NK-92 treated with Interleukin-12 subunit alpha and Interleukin-12 subunit beta, amount 100 ng/mL, for 24 hours (cell line): ENCODE measurements at places on chromosomes 11 and 22.

DNA sequence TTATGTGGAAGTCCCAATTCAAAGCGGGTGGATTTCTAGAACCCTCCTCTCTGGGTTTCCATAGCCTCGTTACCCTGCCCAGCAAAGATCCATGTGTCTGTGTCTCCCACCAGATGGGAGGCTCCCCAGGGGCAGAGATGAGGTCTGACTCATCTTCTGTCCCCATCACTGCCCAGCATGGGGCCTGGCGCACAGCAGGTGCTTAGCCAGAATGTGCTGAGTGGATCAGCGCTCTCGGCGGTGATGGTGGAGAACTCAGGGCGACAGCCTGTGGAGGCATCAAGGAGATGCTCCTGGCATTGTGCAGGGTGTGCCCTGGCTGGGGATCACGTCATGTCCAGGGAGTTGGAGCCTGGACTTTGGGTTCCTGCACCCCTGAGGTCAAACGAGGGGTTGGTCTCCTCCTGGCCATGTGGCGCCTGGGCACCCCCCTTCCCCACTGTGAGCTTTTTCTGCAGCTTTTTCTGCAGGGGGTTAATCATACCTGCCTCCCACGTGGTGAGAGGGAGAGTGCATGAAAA is 46.1 kb upstream of the RFPL3 start:
- no peak for DNase-seq

- DNase-seq, result no peak
Measured at GRCh38 chr11:119339589-119340334, 921 bp downstream of the C1QTNF5 start.

DNA sequence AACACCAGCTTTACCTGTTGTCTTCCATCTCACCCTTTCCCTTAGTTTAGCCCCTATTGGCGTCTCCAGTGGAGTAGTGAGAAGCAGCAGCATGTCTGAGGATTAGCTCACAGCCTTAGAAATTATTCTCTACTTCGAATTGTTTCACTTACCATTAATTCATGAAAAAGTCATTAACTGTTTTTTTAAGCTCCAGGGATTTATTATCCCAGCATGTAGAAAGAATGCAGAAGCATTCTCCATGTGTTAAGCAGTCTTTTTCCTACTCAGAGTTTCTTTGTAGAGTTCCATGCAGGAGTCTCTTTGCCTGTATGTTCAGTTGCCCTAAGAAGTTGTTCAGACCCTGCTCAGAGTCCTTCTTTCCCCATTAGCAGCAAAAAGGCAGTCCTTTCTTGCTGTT is 137.9 kb upstream of the RASSF10 start:
- no peak for DNase-seq

- DNase-seq, result no peak
Measured at GRCh38 chr11:65492387-65492636, 6.5 kb upstream of the MALAT1 start.

GRCh38 chr11:47899801-47900200 is 51.7 kb upstream of the NUP160 start:
- no peak for DNase-seq

GRCh38 chr22:46139895-46140350 is 10.4 kb upstream of the PPARA start:
- DNase-seq, result no peak

DNA sequence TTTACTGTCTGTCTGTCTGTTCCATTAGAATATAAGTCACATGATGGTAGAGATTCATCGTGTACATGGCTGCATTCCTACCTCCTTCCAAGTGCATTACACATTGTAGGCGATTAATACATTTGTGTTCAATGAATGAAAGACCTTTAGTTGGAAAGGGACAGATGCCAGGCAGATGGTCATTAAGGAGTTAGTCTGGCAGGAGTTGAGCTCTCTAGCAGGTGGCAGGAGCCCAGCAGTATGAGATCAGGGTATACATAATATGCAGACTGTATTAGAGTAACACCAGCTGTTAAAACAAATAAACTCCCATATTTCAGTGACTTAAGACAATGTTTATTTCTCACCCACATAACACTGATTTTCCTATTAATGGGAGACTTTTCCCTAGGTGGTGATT is 147.7 kb upstream of the LARGE1 start:
- no peak for DNase-seq

DNA sequence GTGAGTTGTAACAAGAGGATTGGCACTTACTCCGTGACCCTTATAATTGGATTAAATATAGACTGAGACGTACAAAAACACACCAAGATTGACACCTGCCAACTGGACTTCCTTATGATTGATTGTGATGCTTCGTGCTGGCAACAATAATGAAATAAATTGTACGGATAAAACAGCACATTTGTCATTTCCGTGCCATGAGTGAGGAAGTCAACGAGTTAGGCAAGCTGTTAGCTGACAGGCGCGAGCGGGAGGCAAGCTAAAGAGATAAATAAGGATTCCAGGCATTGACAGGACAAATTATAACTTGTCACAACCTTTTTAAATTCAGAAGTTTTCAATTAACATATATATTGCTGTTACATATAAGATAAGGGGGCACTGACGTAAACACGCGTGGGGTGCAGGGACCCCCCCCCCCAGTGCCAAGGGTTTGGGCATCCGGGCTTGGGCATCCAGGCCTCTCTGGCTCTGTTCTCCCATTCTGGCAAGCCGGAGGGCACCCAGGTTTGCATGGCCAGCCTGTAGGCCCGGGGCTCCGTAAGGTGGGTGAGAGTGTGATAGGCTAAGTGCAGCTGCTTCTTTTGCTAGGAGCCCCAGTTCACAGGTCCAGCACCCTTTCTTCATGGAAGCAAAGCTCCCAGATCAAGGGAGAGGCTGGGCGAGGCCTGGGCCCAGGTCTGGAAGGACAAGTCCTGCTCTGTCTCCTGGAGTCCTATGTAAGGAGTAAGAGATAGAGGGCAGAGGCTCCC is 11.2 kb upstream of the PAX6 start:
- no peak for DNase-seq
